ENCODE measurements at places on chromosomes 16 and 17. TPM values are rescaled to one million over a fixed set of nuclear protein-coding genes. Genes with fewer than 3 reads are reported as not detected.

The PPP1R27 gene
- not detected for total RNA-seq

The TPPP3 gene
- total RNA-seq, result 7.1 TPM

The TM4SF5 gene
- not detected for total RNA-seq

The CCL16 gene
- total RNA-seq, result not detected

GRCh38 chr17:17921192-17922069, 50.8 kb downstream of the TOM1L2 start:
- no peak for DNase-seq

DNA sequence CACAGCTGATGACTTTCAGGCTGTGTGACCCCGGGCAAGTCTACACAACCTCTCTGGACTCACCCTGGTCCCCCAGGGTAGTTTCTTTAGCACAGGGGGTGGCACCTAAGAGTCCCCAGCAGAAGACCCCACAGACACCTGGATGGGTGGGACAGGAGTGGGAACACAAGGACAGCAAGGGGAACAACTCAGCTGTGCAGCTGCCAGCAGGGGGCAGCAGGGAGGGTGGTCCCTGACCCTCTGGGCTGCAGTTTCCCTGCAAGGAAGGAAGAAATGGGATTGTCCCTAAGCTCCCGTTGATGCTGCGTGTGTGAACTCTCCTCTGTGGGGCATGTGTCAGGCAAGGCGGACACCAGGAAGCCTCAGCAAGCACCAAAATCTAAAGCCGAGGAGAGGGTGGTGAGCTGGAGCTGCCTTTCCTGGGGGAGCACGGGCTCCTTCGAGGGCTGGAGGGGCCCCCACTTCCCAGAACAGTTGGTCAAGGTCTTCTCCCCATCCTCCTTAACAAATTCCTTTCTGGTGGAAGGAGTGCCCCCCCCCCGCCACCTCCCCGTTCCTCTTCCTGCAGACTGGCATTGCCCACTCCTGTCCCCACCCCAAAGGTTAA, 24.1 kb upstream of the CDH5 start:
- DNase-seq, result no peak

DNA sequence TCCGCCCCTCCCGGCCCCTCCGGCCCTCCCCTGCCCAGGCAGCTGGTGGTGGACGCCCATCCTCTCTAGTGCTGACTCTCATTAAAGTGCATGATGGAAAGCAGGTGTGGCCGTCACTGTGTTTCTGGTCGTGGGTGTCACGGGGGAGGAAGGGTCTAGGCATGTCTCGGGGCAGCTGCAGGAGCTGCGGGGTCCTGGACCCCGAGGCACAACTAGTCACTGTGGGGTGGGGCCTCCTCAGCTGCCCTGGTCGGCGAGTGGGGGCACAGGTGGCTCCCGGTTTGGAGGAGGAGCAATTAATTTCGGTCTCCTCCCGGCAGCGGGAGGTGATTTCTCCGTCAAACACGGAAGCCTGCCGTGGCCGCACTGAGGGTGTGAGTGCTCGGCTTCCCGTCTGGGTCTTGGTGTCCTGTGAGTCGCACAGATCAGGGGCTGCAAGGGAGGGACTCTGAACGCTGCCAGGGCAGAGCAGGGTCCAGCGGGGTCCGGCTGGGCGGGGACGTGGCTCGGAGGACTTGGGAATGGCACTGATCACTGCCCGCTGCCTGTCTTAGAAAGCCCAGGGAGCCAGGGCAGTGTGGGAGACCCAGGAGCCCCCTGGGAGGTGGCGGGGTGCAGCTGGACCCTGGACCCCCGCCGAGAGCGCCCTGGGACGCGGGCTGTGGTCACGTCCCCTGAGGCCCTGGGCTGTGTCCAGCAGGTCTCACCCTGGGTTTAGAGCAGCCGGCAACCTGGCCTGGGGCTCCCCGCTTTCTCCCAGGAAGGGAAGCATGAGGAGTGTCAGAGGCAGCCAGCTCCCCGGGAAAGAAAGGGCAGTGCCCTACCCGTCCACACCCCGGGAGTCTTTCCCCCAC, 3.3 kb downstream of the TPSD1 start:
- DNase-seq, result peak; percentile 72

DNA sequence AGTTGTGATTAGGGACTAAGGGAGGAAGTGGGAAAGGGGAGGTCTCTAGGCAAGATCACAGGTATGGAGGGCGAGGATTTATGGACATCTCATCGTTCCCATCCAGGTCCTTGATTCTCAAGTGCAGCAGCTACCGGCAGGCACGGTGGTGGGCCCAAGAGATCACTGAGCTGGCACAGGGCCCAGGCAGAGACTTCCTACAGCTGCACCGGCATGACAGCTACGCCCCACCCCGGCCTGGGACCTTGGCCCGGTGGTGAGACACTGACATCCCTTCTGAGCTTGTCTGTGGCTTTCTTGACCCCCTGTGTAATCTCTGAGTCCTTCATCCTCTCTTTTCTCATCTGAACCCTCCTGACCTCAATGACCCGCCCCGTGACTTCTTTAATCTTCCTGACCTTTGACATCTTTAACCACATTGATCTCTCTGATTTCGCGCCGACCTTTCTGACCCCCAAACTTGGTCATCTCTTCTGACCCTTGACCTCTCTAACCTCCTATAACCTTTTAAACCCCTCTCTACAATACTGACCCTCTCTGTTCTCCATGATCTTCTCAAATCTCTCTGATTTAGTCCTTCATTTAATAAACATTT, 3.8 kb downstream of the PLD2 start:
- no peak for DNase-seq

DNA sequence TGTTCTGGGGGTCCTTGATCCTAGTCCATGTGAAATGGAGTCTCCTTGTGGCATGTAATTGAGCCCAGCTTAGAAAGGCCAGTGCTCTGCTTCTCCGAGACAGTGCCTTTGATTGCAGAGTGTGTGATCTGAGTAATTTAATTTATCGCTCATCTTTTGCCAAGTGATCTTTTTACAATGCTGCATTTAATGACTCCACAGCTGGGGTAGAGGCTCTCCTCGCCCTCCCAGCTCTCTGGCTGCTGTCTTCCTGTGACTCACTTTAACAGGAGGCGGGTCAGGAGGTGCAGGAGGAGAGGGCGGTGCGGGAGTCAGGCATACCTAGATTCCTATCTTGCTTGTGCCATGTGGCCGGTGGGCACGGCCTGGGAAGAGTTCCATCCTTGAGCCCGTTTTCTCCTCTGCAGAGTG, 113.4 kb upstream of the FOXF1 start:
- DNase-seq, result no peak

DNA sequence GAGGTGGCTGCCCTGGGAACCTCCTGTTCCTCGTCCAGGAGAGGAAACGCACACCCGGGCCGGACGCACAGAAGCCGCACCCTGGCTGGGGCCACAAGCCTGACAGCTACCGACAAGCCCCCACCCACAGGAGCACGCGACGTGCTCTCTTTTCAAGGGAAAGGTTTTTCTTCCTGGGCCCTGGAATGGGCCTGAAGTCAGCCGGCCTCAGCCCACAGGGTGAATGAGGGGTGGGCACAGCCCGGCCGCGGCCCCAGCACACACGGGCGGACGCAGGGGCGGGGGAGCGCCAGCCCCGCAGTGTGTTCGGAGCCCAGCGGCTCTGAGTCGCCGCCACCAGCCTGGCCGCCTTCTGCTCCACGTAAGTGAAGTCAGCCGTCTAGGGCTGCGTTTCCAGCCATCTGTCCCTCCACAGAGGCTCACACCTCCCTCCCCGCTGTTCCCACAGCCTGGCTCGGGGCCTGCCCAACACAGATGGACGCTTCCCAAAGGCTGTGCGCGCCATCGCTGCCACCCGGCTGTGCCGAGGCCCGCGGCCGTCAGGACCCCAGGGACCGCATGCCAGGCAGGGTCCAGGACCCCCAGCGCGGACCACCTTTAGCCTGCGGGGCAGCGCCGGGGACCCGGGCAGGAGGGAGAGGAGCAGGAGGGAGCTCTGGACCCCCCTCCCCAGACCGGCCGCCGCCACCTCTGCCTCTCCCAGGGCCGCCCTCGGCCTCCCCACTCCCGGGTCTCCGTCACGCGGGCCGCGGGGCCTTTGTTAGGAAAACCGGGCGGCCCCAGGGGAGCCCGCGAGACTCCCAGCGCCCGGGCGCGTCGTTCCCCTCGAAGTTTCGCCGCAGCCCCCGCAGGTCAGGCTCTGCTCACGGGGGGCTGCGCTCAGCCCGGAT, 36.8 kb downstream of the CBFA2T3 start:
- DNase-seq, result peak; percentile 93

- DNase-seq, result no peak
Measured at GRCh38 chr17:5705876-5706576, 121.7 kb upstream of the NLRP1 start.

All from pancreas (tissue), 10 donors.